ENCODE measurements at places on chromosomes 12 and 14.

GRCh38 chr12:94725375-94726168 is 75.2 kb upstream of the TMCC3 start:
- DNase-seq: no peak

DNA sequence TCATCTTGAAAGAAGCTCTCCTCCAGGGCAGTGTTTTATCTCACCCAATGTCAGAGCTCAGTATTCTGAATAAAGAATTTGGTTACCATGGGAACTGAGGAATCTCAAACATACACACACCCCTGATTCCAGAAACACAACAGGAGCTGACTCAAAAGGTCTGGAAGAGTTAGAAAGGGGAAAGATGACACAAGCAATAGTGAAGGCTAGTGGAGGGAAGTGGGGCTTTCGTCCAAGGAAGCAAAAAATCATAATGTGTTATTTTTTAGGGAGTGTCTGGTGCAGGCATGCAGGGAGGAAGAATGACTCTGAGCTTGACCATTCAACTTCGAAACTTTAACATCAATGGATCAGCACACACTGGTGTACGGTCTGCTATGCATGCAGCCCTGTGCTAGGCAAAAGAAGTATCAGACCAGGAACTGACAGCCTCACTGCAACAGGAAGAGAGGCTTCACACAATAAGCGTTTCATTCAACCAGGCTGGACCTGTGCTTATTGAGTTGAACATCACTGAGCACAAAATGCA is 20.3 kb downstream of the HEBP1 start:
- DNase-seq: no peak

- no peak for DNase-seq
Measured at GRCh38 chr12:121240484-121241101, 30.7 kb downstream of the P2RX4 start.

DNA sequence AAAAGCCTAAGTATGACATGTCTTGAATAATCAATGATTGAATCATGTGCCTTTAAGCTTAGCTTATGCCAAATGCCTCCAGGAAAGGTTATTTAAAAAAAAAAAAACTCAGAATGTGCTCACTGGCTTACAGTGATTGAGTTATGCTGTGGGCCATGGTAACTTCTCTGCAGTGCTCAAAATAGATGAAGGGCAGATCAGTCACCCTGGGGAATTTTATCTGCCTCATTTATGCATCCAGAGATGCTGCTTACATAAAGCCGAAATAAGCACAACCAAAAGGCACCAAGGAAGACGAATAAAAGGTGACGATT is 118.7 kb upstream of the MDM1 start:
- DNase-seq: no peak

DNA sequence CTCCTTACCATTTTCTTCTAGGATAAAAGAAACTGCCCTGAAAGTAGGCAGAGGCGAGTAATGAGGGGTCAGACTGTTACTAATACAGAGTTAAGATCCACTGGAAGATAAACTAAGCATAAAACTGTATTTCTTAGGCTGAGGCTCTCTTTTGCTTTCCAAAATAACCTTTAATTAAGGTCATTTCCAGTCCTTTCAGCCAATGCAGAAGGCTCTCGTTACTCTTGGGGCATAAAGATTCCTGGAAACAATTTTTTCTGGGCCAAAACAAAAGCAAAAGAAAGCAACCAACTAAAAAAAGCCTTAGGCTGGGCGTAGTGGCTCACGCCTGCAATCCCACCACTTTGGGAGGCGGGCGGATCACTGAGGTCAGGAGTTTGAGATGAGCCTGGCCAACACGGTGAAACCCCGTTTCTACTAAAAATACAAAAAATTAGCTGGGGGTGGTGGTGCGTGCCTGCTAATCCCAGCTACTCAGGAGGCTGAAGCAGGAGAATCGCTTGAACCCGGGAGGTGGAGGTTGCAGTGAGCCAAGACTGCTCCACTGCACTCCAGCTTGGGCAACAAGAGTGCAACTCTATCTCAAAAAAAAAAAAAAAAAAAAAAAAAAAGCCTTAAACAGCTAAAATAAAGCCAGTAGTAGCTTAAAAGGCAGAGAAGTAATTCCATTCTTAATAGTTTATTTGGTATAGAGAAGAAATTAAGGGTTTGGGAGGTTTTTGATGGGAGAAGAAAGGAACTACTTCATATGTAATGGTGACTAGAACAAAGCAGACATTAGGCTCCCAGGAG is 68.9 kb upstream of the STAC3 start:
- no peak for DNase-seq
